H4 (cell line): ENCODE measurements at places on chromosomes 1 and 21. TPM values are rescaled to one million over a fixed set of nuclear protein-coding genes. Genes with fewer than 3 reads are reported as not detected.

GRCh38 chr1:203598752-203599151, 27.9 kb upstream of the ATP2B4 start:
- no peak for DNase-seq

GRCh38 chr1:15083578-15083977, 70.0 kb upstream of the TMEM51 start:
- no peak for DNase-seq

GRCh38 chr1:36258960-36259344, 34.7 kb downstream of the THRAP3 start:
- DNase-seq, result no peak

- DNase-seq, result no peak
Measured at GRCh38 chr1:40690771-40691537, 550 bp upstream of the NFYC start.

OR2L5 gene
- not detected in 2 replicates for total RNA-seq

LRRC38 gene
- total RNA-seq, result not detected in 2 replicates

AQP10 gene
- not detected in 2 replicates for total RNA-seq

- DNase-seq, result no peak
Measured at GRCh38 chr1:19484338-19484797, 971 bp downstream of the CAPZB start.

RGS7 gene
- total RNA-seq, result 0.23 TPM in 1 of 2 replicates, not detected in the other

TMEM61 gene
- total RNA-seq, result 0.17 TPM in 1 of 2 replicates, not detected in the other

DNA sequence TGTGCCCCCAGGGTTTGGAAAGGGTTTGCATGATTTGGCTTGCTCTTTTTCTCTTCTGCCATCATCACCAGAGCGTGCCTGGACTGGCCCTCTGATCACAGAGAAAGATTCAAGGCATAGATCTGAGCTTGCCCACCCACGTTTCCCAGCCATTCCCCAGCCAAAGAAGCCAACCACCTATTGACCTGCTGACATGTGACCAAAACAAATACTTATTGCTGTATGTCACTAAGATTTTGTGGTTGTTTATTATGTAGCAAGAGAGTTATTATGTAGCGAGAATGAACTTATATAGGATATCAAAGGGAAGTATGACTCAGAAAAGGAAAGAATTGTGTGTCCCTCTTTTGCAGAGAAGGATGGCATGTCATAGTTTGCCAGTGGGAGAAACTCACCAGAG, 59.9 kb downstream of the UBE2U start:
- no peak for DNase-seq

- no peak for DNase-seq
Measured at GRCh38 chr1:204730826-204731459, 45.4 kb upstream of the LRRN2 start.

ITGB2 gene
- 0.91 and 1.9 TPM in 2 replicates for total RNA-seq

DNA sequence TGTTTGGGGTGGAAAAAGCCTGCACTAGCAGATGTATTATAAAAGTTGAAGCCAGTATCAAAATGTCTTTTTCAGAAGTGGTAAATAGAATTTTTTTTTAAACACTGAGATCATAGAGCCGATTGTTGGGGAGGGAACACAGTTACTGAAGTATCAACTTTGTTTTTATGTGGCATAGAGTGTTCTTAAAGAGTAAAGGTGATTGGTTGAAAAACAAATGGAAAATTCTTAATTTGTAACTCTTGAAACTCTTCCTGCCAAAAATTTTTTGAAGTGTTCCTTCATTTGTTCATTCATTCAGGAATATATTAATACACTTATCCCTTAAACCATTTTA, 83.3 kb downstream of the DISP1 start:
- no peak for DNase-seq

GPR25 gene
- not detected in 2 replicates for total RNA-seq

CD1B gene
- total RNA-seq, result not detected in 2 replicates

BMP8A gene
- total RNA-seq, result not detected in 2 replicates

RPE65 gene
- 0.43 and 1.1 TPM in 2 replicates for total RNA-seq

- no peak for DNase-seq
Measured at GRCh38 chr1:54442185-54442584, 36.0 kb upstream of the SSBP3 start.

VHLL gene
- not detected in 2 replicates for total RNA-seq

TEX38 gene
- not detected in 2 replicates for total RNA-seq

- no peak for DNase-seq
Measured at GRCh38 chr1:21536218-21536617, 27.0 kb downstream of the ALPL start.

VSIG8 gene
- total RNA-seq, result 0.14 TPM in 1 of 2 replicates, not detected in the other

FCRL1 gene
- not detected in 2 replicates for total RNA-seq

DNA sequence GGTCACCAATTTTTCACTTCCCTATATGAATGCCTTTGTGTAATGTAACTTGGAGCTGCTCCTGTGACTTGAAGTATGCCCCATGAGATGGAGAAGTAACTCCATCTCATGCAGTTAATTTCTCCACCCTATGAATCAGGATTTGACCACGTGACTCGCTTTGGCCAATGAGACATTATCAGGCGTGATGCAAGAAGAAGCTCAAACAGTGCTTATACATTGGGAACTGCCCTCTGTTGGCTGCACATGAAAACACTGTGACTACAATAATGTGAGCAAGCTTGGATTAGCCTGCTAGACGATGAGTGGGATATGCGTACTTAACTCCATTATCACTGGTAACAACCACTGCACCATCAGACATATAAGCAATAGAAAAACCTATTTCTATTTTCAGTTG, 684.4 kb downstream of the PLA2G4A start:
- peak; percentile 9 for DNase-seq

SLC25A33 gene
- total RNA-seq, result 13.1 and 13.4 TPM in 2 replicates

DNA sequence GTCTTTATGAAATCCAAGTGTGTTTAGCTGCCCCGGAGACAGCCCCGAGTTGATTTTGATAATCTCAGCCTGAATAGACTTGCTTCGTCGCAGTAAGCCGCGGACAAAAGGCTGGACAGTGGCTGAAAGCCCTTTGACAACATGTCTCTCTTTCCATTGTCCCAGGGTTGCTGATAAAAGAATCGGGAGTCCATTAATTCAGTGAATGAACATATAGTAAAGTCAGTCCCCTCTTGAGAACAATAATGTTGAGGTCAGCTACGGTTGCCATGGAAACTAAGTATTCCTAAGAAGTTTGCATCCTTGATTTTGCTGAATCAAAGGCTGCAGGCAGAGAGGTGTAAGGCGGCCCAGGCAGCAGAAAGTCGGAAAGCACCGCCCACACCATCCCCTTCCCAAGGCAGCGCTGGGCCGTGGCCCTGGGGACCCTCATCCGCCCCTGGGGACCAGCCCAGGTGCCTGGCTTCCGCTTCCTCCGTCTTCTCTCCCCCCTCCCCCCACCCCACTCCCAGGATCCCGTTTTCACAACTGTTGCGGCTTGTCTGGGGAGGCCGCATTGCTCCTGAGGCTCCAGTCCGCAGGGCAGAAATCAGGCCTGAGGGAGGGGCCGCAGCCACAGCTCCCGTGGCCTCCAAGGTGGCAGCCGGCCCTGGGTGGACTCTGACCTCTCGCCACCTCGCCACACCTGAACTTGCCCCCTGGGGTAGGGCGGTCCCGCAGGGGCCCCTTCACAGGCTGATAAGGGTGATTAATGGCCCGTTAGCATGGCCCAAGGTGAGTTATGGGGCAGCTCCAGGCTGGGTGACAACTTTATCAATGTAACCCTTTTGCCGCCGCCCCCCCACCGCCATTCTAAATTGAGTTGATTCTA, 180.9 kb downstream of the PRDM16 start:
- no peak for DNase-seq

GRCh38 chr1:225426395-225427234, 1.2 kb downstream of the LBR start:
- no peak for DNase-seq

DNA sequence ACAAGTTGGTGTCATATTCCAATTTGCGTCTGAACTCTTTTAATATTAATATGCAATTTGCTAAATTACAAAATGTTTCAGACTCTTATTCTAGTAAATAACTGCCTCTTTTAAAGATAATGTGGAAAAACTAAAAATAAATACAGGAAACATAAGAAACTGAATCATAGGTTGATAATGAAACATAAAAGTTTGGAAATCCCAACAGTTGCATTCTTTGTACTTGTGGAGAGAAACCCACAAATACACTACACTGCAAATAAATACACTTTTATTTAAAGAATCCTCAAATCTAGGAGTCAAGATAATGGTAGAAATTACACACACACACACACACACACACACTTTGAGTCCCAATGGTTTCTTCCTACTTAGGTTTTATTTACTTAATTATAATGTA, 5.2 kb downstream of the BRINP3 start:
- no peak for DNase-seq

HRNR gene
- total RNA-seq, result not detected in 2 replicates

- DNase-seq, result peak; percentile 67
Measured at GRCh38 chr1:46446646-46447498, 42.8 kb upstream of the DMBX1 start.
